ENCODE measurements at places on chromosomes 2 and 18.

DNA sequence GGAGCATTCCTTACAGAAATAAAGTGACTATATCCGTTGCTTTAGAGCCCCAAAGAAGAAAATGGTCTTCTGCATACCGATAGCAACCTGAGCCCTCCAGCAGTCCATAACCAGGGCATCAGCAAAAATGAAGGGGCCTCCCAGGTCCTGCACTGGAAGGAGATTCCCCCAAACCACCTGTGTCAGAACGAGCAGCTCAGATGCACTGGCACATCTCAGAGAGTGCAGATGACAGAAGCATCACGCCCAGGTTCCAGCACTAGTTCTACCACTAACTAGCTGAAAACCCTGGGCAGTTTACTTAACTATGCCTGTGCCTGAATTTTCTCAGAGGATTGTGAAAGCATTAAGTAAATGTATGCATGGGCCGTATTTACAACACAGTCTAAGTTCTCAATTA is 466.7 kb upstream of the MYT1L start:
- DNase-seq, result no peak

GRCh38 chr2:45330637-45331409 is 280.2 kb downstream of the SRBD1 start:
- DNase-seq, result no peak

GRCh38 chr2:26429779-26430578 is 28.3 kb downstream of the DRC1 start:
- DNase-seq, result no peak

GRCh38 chr2:38794235-38794946 is 16.4 kb downstream of the GEMIN6 start:
- no peak for DNase-seq

DNA sequence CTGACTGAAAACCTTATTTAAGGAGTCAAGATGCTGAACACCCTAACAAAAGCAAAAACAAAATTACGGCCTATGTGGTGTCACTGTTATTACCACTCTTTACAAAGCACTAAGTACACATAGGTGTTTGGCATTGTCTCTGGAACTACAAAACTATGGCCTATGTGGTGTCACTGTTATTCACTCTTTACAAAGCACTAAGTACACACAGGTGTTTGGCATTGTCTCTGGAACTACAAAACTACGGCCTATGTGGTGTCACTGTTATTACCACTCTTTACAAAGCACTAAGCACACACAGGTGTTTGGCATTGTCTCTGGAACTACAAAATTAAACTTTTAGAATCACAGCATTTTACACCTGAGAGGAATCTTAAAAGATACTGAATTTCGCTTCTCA is 47.4 kb downstream of the SLC35F5 start:
- DNase-seq, result no peak

GRCh38 chr2:233264667-233265066 is 13.2 kb downstream of the ATG16L1 start:
- DNase-seq, result no peak

DNA sequence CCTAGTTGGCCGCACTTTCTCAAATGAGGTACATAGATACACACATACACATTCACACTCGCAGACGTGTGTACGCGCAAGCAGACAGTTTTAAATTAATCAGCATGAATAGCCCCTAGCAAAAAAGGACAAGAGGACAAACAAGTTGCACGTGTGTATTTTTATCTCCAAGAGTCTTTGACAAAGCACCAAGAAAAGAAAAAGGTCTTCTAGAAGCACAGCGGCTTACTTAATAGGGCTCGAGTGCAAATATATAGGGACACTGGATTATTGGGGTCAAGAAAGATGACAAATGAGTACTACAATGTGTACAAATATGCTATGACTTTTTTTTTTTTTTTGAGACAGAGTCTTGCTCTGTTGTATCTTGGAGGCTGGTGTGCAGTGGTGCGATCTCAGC is 1.7 kb upstream of the BCL2 start:
- DNase-seq, result no peak

DNA sequence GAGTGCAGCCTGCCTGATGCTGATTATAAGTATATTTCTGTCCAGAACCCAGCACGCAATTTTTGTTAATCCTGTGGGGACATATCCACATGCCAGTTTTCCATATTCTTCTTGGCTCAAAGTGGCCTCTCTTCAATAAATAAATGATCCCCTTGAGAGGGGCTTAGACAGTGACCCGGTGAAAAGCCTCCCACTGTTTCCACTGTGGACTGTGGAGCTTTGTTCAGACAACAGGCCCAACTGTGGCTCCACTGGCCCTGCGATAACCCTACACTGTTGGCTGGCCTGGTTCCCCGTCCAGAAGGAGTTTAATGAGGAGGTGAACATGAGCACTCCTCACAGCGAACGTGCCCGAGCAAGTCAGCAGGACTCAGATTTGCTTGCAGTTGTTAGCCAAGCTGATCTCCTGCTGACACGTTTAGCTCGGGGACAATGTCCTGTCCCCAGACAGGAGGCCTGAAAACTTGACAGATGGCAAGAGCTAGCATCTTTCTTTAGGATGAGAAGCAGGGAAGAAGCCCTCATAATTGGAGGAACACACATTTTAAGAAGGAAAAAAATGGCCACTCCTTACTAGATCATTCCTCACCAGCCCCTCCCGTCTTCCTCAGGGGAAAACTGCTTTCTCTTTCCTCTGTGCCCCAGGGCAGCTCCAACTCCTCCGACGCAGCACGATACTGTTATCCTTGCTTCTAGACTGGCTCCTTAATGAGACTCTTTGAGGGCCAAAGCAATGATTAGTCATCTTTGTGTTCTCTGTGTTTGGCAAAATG is 20.0 kb upstream of the MTCL1 start:
- no peak for DNase-seq

DNA sequence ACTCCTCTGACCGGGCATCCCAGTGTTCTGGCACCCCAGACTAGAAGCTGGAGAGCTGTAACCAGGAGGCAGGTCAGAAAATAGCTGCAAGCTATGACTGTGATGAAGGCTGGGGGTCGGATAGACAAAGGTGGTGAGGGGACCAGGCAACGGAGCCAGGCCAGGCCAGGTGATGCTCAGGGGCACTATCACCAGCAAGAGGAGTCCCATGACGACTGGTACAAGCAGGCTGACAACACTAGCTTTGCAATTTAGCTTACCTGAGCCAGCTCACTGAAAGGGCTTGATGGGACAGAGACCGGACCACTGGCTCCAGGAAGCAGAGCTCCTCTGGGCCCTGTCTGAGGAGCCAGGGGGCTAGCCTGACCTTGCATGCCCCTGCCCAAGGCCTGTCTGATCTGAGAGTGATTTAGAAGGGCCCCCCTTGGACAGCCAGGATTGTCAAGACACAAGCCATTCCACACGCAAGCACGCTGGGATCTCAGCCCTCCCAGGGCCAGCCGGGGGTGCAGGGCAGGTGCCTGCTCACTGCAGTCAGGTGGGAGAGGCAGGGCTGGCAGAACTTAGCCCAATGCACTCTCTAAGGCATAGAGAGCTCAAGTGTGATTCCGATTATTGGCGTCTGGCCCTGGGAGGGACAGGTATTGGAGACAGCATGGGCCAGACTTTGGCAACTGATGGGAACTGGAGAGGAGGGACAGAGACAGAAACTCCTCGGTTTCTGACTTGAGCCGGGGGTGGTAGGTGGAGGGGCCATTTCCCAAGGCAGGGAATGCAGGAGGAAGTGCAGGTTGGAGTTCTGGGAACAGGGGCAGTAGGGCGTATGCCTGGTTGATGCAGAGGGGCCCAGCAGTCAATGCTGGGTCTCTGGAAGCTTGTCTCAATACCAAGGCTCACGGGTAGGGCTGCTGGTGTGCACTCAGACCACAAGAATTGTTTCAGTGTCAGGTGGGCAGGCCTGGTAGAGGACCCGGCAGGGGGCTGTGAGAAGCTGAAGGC is 47.7 kb downstream of the MYO7B start:
- no peak for DNase-seq

- no peak for DNase-seq
Measured at GRCh38 chr2:19801367-19802080, 100.3 kb downstream of the TTC32 start.

DNA sequence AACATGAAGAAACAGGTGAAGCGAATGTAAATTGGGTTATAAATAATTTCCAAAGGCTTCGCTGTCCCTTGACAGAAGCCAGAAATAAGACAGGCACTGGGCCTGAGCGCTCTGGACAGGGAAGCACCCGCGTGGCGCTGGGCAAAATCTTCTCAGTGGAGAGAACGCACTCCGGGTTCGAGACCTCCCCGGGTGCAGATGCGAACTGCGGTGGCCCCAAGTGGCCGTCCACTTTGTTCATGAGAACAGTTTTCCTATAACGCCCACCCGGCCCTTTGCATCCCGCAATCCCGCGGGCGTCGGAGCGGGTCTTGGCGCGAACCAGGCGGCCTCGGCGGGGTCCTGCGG is 651 bp upstream of the DPYSL5 start:
- DNase-seq, result no peak

DNA sequence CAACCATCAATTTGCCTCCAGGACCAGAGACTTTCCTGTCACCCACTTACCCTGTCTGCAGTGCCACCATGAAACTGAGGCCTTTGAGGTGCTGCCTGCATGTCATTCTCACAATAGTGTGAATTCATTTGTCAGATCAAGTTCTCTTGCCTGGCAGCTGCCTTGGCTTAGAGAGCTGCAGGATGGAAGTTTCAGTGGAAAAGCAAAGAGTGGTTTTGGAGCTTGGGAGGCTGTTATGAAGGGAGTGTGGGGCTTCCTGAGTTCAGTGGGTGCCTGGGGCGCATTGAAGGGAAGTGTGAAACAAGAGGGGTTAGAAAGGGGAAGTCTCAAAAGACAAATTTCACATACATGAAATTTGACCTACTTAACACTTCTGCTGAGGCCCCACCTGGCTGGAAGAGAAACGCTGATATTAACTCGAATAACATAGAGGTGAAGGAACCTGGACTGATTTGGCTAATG is 7.9 kb upstream of the LBH start:
- DNase-seq, result no peak

GRCh38 chr2:206958261-206958660 is 18.9 kb downstream of the CPO start:
- DNase-seq, result peak; percentile 14

DNA sequence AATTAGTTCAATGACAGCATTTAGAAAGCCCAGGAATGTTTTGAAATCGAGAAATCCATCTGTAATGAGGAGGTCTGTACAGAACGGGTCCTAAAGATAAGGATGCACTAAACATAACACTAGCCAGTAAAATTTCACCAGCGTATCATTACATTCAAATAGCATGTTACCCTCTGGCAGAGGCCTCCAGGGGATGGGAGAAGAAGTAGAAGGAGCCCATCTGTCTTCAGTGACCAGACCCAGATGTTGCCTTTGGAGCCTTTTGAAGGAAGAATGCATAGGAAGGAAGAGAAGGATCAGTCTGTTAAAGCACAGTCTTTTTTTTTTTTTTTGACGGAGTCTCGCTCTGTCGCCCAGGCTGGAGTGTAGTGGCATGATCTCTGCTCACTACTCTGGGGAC is 86.1 kb upstream of the BCL2L11 start:
- DNase-seq, result no peak

DNA sequence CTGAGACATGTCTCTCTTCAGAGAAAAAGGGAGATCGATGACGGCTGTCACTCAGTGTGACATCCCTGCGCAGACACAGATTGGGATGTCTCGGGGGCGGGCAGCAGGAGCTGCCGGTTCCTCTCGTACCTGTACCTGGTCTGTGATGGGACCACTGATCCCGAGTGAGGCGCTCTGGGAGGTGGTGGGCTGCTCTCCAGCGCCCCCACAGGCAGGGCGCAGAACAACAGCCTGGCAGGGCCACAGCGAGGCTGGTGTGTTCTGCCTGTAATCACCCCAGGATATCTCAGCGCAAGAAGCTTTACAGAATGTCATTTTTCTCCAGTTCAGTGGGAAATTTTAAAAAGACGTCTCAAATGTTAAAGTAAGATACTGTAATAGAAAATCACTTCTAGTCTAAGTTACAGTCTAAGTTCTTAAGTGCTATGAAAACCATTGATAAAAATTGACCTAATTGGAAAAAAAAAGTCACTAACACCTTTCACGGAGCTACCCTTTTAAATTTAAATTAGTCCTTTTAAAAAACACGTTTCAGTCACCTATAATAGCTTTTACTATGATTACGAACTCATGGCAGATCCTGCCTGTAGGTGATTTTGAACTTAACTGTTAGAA is 189.8 kb downstream of the SNTG2 start:
- DNase-seq, result peak; percentile 20

DNA sequence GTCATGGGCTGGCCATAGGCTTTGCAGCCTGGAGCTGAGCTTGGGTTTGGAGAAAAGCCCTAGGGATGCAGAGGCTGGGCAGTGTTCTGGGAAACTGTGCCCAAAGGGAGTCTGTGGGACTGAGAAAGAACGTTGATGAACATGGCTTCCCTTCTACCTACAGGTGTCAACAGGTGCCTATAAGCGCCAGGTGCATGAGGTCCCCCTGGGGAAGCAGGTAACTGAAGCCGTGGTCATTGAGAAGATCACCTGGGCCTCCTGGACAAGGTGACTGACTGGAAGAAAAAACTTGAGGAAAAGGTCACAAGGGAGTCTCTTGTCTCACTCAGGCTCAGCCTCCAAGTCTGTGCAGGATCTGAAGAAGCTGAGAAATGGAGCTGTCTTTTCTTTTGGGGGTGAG is 83.4 kb downstream of the RTN4 start:
- no peak for DNase-seq

DNA sequence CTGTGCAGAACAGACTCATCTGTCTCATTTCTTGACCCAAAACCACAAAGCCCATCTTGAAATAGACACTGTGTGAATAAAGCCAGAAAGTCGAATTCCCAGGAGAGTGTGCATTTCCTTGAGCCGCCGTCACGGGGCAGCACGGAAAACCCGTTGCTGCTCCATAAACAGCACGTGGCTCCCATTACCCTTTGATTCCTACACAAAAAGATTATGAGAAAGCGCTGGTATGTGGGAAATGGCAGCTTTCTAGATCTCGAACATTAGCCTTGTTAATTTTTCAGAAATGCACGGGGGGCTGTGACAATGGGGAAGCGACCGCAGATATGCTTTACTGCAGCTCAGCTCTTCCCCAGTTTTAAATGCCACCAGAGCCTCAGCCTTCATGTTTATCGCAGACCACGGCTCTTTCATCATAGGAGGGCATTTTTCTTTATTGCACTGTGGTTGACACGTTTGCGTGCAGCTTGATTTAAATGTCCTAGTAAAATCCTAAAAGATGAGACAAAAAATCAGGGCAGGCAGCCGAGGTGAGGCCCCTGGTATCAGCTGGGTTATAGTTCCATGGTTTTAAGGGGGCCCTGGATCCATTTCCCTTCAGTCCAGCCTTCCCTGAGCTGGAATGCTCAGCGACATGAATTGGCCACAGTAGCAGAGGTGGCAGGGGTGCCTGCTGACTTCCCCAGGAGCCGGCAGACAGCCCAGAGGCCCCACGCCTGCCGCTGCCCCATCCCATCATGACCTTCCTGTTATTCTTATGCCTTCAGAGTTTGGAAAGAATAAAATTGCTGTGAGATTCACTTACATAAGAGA is 249.3 kb downstream of the NDUFA10 start:
- DNase-seq, result no peak

Data from inflammatory macrophage treated with lipopolysaccharide for 1 hour (primary cell).